Right atrium auricular region (tissue), 2 donors: ENCODE measurements at places on chromosomes 11 and 22. TPM values are rescaled to one million over a fixed set of nuclear protein-coding genes. Genes with fewer than 3 reads are reported as not detected.

DNA sequence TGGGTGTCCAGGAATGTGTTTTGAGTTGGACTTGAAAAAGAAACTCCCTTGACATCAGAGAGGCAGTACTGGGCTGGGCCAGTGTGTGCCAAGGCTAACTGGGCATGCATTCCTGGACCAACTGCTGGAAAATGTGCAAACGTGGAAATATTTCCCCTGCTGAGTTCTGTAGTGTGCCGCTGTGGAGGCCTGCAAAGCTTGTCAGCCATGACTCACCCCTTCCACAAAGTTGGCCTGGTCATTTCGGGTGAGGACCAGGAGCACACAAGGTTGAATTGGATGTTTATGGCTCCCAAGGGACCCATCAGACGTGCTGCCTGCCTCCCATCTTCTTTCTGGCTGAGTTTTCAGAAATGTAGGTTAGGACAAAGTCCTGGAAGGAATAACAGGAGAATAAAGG lies 513.1 kb downstream of the MIAT start:
- H3K4me3 ChIP-seq, result no peak overlapping the region
- DNase-seq, result no peak
- no peaks in the 10 kb centered on the region for H3K4me1 ChIP-seq
- no peaks in the 10 kb centered on the region for H3K27me3 ChIP-seq
- H3K27ac ChIP-seq, result no peak overlapping the region

The CFAP300 gene
- 5.4 TPM for total RNA-seq

The DDI1 gene
- not detected for total RNA-seq

The CHST1 gene
- total RNA-seq, result 5.4 TPM

DNA sequence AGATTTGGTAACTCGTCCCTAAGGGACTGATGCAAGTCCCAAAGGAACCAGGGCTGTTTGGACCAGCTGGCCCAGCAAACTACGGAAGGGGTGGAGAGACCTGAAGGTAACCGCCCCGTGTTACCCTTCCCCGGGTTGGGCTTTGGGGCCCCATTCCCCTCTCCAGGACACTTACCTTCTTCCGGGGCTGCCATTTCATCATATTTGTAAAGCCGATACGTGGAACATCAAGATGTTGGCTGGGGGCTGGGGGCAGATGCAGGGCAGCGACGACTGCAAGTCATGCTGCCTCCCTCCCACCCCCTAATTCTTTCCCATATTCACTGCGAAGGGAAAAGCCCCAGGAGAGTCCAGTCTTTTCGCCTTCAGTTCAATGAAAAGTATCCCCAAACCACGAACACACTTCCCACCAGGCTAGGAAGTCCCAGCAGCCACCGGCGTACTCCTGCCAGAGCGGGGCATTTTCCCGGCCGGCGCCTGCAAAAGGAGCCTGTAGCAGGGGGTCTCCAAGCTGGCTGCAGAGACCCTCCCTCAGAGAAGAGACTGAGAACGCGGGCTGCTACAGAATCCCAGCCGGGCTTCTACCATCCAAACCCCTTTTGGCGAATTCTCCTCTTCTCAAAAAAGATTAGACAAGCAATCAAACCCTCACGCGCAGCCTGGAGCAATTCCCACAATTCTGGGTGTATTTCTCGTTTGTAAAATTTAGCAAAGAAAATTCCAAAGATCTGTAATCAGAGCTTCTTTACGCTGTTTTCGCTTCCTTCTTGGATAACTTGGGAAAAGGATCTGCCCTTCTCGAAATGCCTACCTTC lies 236.7 kb downstream of the TTC28 start:
- DNase-seq, result no peak
- H3K4me3 ChIP-seq, result peak overlapping the region; percentile 64
- H3K27me3 ChIP-seq, result no peaks in the 10 kb centered on the region
- peaks cover 20% of the 10 kb centered on the region for H3K4me1 ChIP-seq
- peak overlapping the region; percentile 69 for H3K27ac ChIP-seq
- no peaks in the 10 kb centered on the region for H3K36me3 ChIP-seq

The SLC5A1 gene
- 67.5 TPM for total RNA-seq

- DNase-seq, result no peak
- H3K27me3 ChIP-seq, result no peaks in the 10 kb centered on the region
- H3K36me3 ChIP-seq, result no peaks in the 10 kb centered on the region
- H3K4me1 ChIP-seq, result peaks cover 9% of the 10 kb centered on the region
- H3K4me3 ChIP-seq, result no peak overlapping the region
Measured at GRCh38 chr11:67030976-67031375, 8.0 kb downstream of the SYT12 start.

DNA sequence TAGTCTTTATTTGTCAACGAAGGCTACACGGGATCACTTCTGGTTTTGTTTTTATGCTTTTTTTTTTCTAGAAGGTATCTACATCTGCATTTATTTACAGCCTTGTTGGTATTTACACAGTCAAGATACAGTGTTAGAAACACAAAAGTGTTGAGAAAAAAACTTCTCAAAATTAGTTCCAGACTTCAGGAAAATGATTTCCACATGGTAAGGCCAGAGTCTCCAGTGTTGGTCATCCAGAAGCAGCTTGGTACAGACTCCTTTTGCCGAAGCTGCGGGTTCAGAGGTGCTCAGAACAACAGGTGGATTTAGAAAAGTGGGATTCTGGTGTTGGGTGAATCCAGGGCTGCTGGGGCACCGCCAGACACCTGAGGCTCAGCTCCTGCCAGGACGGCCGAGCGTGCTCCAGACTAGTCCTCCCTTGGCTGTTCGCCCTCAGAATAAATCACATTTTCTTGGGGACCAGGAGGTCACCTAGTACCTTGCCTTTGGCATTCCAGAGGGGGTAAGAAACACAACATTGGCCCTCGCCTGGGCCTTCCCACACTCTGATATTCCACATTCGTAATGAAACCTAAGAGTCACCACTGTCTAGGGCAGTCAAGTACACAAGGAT lies 78.7 kb upstream of the NARS2 start:
- H3K27ac ChIP-seq, result no peak overlapping the region
- no peaks in the 10 kb centered on the region for H3K4me1 ChIP-seq
- H3K36me3 ChIP-seq, result no peaks in the 10 kb centered on the region
- H3K4me3 ChIP-seq, result no peak overlapping the region
- H3K27me3 ChIP-seq, result no peaks in the 10 kb centered on the region

DNA sequence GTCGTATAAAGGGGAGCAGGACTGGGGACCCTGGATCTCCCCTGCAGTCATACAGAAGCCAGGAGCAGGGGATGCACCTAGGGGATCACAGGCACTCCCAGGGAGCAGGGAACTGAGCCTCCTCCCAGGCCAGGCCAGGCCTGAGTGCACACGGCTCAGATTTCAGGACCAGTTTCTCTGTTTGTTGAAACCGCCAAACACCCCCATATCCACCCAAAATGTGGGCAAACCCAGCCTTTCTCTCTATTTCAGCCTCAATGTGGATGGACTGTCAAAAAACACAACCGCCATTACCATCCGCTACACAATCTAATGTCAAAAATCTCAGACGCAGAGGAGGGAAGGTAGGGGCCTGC lies 17.5 kb downstream of the MN1 start:
- H3K4me1 ChIP-seq, result no peaks in the 10 kb centered on the region
- H3K27ac ChIP-seq, result peak overlapping the region; percentile 70
- H3K36me3 ChIP-seq, result no peaks in the 10 kb centered on the region
- DNase-seq, result no peak
- no peaks in the 10 kb centered on the region for H3K27me3 ChIP-seq
- H3K4me3 ChIP-seq, result no peak overlapping the region

The TSPAN32 gene
- total RNA-seq, result 2.6 TPM

The APOBEC3A gene
- 1.1 TPM for total RNA-seq

- H3K27me3 ChIP-seq, result no peaks in the 10 kb centered on the region
- no peak overlapping the region for H3K4me3 ChIP-seq
- no peaks in the 10 kb centered on the region for H3K36me3 ChIP-seq
- H3K4me1 ChIP-seq, result peaks cover 5% of the 10 kb centered on the region
- DNase-seq, result no peak
Measured at GRCh38 chr11:34793666-34794065, 122.5 kb downstream of the APIP start.

DNA sequence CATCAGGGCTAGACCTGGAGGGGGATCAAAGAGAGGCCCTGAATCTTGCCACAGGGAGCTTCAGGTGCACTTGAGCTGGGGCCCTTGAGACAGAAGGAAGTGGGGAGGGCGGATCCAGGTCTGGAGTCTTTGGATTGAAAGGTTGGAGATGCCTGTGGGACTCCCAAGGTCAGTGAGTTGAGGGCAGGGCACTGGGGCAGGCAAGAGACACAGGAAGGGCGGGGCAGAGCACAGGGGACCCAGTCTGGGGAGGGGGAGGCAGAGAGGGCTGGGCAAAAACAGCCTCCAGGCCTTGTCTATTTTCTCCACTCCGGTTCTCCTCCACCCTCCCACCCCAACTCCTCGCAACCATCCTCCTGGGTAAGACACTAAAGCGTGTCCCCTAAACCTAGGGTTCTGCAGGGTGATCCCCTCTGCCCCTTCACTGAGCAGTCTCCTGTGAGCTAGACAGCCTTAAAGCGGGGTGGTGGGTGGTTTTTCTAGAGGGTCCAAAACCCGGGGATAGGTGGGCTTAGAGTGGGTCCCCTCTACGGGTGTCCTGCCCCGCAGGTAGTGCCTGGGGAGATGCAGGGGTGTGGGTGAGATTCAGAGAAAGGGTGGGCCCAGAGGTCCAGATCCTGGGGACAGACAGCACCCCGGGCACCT lies 38.6 kb upstream of the CELSR1 start:
- peak overlapping the region; percentile 91 for H3K27ac ChIP-seq
- no peak for DNase-seq
- H3K4me1 ChIP-seq, result no peaks in the 10 kb centered on the region

- H3K36me3 ChIP-seq, result no peaks in the 10 kb centered on the region
- no peak for DNase-seq
- H3K4me1 ChIP-seq, result no peaks in the 10 kb centered on the region
- no peaks in the 10 kb centered on the region for H3K27me3 ChIP-seq
Measured at GRCh38 chr11:12293486-12293885, 83.9 kb upstream of the PARVA start.

DNA sequence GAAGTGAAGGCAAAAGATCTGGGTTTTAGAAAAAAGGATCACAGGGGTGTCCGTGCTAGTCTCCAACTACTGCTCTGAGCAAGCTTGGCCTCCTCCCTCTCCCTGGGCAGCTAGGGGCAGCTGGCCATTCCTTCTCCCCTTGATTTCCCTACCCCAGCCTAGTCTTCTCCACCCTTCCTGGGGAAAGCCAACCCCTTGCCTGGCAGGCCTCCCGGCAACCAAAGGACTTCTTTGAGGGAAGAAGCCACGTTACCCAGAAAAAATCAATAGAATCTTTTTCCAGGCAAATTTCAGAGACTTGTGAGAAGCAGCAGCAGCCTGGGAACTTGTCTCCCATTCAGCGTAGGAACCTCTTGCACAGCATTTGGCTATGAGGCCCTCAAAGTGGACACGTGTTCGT lies 91.5 kb downstream of the MIAT start:
- no peak overlapping the region for H3K4me3 ChIP-seq
- no peaks in the 10 kb centered on the region for H3K36me3 ChIP-seq
- no peaks in the 10 kb centered on the region for H3K27me3 ChIP-seq
- H3K4me1 ChIP-seq, result no peaks in the 10 kb centered on the region

The PHF21B gene
- 1.4 TPM for total RNA-seq

DNA sequence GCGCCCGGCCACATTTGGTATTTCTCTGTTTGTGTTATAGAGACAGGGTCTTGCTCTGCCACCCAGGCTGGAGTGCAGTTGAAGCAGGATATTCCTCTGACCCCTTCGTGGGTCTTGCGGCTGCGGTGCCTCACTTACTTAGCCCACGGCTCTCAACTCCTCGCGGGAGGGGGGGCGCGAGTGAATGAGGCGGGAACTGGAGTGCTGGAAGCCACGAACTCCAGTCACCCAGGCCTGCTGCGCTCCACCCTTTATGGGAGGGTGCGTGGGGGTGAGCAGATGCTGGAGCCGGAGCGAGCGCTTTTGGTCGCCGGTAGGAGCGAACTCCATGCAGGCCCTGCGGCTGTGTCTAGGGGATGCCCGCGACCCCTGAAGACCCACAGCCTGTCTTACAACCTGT lies 1.8 kb downstream of the C11orf54 start:
- no peaks in the 10 kb centered on the region for H3K4me1 ChIP-seq
- H3K27me3 ChIP-seq, result no peaks in the 10 kb centered on the region
- DNase-seq, result no peak
- peaks cover 17% of the 10 kb centered on the region for H3K36me3 ChIP-seq
- H3K27ac ChIP-seq, result no peak overlapping the region

The TREH gene
- total RNA-seq, result not detected

GRCh38 chr11:16603890-16604793 lies 134.3 kb upstream of the C11orf58 start:
- peak; percentile 75 for DNase-seq
- H3K36me3 ChIP-seq, result no peaks in the 10 kb centered on the region
- H3K4me3 ChIP-seq, result peak overlapping the region; percentile 80
- peak overlapping the region; percentile 98 for H3K27ac ChIP-seq
- no peaks in the 10 kb centered on the region for H3K4me1 ChIP-seq

- no peaks in the 10 kb centered on the region for H3K27me3 ChIP-seq
- H3K36me3 ChIP-seq, result no peaks in the 10 kb centered on the region
Measured at GRCh38 chr11:69293819-69294505, at the start of gene MYEOV. MYEOV (plus strand) TSS chr11:69294155; CDS start chr11:69295355, 1,200 bp downstream.

The TRIM22 gene
- total RNA-seq, result 7.6 TPM

DNA sequence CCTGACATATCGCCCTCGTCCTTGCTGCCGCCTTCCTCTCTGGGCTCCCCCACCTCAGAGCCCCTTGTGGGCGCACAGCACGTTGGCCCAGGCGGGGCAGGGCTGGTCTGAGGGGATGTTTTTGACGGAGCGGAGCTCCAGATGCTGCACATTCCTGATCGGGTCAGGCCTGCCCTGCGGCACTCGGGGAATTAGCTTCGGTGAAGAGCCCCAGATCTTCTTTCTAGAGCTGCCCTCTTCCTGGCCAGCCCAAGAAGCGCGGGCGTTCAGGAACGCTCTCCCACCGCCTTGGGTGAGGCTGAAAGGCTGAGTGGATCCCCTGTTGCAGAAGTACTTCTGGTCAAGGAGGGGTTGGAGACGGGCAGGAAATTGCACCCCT lies 12.1 kb downstream of the YPEL4 start:
- H3K4me3 ChIP-seq, result peak overlapping the region; percentile 85
- peak overlapping the region; percentile 73 for H3K27ac ChIP-seq
- no peaks in the 10 kb centered on the region for H3K36me3 ChIP-seq

- H3K4me1 ChIP-seq, result no peaks in the 10 kb centered on the region
- no peak for DNase-seq
- no peak overlapping the region for H3K4me3 ChIP-seq
- H3K36me3 ChIP-seq, result peaks cover 75% of the 10 kb centered on the region
- no peaks in the 10 kb centered on the region for H3K27me3 ChIP-seq
Measured at GRCh38 chr22:17866621-17867020, 92.4 kb upstream of the BID start.

The OR52N4 gene
- total RNA-seq, result not detected

GRCh38 chr22:30272781-30273601 lies 6.3 kb upstream of the OSM start:
- H3K27me3 ChIP-seq, result no peaks in the 10 kb centered on the region
- no peak overlapping the region for H3K27ac ChIP-seq
- no peak for DNase-seq
- H3K4me3 ChIP-seq, result no peak overlapping the region
- no peaks in the 10 kb centered on the region for H3K4me1 ChIP-seq

The KRTAP5-7 gene
- not detected for total RNA-seq

The SAA1 gene
- total RNA-seq, result 6.8 TPM

DNA sequence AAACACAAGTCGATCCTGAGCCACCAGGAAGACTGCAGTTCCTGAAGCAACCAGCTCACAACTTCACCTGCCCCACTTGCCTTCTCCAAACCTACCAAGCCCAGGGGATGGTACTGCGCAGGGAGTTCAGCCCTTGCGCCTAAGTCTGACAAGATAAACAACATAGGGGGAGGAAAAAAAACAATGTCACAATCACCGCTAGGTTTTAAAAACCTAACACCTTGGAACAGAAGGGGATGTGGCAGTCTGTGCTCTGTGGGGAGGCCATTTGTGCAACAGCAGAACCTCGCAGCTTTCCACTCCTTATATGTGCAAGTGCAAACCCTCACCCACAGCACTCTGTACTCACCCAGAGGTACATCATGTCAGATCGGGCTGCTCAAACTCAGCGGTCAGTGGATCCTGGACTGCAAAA lies 134.2 kb downstream of the RBFOX2 start:
- peaks cover 53% of the 10 kb centered on the region for H3K4me1 ChIP-seq
- no peaks in the 10 kb centered on the region for H3K36me3 ChIP-seq
- H3K27ac ChIP-seq, result peak overlapping the region; percentile 78
